Testis (tissue), 5 donors: ENCODE measurements at places on chromosomes 2 and 18.
A peak's percentile ranks its signal among the peaks of the same experiment; 100 is the strongest.

- DNase-seq, result no peak
Observed at GRCh38 chr2:101806701-101807100, 109.2 kb downstream of the MAP4K4 start.

GRCh38 chr2:150060341-150060740 lies 427.1 kb downstream of the RND3 start:
- no peak for DNase-seq

GRCh38 chr2:230987137-230988020 lies 8.5 kb upstream of the SPATA3 start:
- peak; percentile 85 for DNase-seq

GRCh38 chr2:16050908-16051489 lies 110.6 kb downstream of the MYCN start:
- peak; percentile 56 for DNase-seq

GRCh38 chr2:38371235-38371634 lies 5.8 kb downstream of the ATL2 start:
- no peak for DNase-seq

DNA sequence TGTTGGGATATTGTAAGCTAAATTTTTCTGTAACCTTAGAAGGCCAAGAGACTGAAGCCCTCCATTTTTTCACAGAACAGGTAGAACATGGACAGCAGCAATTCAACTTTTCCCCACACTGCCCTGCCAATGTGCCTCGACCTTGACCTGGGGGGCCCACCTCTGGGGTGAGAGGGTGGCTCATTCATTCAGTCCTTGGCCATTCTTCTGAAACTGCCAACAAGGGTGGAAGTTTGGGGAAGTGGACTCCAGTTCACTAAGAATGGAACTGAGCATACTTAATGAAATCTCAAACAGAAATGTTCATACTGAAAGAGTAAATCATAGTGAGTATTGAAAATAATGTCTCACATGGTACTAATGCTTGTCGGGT lies 1.1 kb downstream of the EEF1B2 start:
- DNase-seq, result no peak

DNA sequence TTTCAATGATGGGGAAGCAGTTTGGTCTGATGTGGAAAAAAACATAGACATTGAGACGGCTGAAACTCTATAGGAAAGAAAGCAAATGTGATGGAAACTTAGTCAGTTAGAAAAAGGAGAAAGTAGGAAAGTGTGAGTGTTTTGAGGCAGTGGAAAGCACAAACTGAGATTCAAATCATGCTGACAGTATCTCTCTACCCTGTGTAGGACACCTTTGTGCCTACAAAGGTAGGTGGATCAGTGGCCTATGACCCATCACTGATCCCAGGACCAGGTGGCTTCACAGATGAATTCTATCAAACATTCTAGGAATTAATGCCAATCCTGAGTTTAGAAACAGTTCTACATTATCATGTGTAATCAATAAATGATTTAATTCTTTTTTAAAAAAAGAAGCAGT lies 57.1 kb downstream of the CD226 start:
- DNase-seq, result no peak

- DNase-seq, result peak; percentile 86
Observed at GRCh38 chr2:237744613-237745249, 53.8 kb upstream of the RBM44 start.

DNA sequence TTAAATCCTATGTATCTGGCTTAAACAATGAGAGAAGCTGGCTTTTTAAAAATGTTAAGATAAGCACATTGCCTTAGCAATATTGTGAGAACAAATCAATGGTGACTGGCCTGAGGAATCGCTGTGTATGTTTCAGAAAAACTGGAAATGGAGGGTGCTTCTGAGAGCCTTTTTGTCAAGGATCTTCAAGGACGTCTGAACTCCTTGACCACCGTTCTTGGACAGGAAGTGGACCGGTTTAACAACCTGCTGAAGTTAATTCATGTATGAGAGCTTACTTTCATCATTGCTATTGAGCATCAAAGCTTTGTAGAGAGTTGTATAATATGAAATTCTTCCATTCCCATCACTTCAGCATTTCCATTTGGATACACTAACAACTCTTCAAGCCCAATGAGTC lies 72.6 kb downstream of the TRABD2A start:
- DNase-seq, result no peak

- peak; percentile 62 for DNase-seq
Observed at GRCh38 chr2:118774458-118775133, 72.9 kb downstream of the EN1 start.
